ENCODE measurements at places on chromosomes 3 and 15.

DNA sequence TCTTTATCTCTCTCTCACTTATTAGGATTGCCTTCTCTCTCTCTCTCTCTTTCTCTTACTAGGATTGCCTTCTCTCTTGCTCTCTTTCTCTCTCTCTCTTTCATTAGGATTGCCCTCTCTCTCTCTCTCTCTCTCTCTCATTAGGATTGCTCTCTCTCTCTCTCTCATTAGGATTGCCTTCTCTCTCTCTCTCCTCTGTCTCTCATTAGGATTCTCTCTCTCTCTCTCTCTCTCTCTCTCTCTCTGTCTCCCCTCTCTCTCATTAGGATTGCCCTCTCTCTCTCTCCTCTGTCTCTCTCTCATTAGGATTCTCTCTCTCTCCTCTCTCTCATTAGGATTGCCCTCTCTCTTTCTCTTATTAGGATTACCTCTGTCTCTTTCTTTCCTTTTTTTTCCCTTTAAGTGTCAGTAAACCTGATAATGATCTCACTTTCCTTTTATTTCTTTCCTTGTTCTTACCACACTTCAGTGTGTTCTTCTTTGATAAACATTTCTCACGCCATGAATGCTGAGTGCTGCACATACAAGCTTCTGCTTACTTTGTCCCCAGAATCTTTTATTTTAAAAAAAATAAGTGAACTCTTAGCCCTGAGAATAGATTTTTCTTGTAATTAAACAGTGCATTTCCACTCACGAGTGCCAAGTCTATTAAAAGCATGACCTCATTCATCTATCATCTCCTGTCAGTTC is 243.4 kb upstream of the TBC1D5 start:
- no peak for DNase-seq

- no peak for DNase-seq
Measured at GRCh38 chr15:56530157-56530556, 65.2 kb upstream of the MNS1 start.

DNA sequence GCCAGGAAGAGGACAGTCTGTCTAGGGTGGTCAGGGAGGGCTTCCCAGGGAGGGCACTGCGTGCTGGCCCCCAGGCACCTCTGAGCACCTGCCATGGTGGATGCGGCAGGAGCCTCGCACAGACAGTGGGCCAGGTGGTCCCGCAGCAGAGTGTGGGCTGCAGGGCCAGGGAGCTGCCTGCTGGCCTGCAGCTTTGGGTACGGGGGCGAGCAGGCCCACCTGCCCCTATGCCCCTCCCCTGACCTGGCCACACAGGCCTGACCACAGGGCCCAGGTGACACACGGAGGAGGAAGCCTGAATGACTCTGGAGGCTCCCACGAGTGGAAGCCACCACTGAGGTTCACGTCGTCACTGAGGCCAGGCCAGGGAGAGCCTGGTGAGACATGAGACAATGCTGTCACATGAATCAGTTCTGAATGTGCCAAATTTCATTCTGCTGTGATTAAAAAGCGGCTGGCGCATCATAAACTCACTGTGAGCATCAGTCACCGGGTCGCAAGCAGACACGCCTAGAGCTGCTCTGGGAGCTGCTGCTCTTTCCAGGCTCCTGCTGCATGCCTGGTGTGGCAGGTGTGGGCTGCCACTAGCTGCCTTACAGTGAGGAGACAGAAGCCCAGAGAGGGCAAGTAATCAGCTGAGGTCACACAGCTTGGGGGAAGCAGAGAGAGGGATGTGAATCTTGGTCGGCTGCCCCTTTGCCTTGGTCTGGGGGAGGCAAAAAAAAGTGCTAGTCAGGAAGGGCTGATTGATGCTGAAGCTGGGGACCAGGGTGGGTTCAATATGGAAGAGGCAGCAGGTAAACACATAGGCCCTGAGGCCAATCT is 39.5 kb upstream of the IQSEC1 start:
- DNase-seq, result no peak

DNA sequence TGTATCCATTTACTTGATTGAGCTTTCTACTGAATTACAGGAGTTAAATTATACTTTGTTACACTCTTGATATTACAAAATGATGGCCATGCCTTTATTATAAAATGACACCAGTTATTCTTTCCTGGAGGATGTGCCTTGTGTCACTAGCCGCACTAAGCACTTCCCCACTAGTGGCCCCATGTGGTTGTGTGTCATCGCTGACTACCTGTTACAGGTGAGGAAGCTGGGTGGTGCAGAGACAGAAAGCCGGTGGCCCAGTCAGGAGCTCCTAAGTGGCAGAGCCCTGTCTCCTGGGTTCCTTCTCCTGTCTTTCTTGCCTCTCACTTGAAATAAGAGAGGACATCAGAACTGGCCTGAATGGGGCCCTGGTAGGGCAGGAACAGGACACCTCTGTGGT is 96.8 kb downstream of the IGF1R start:
- no peak for DNase-seq

GRCh38 chr3:80097674-80098073 is 329.9 kb upstream of the ROBO1 start:
- no peak for DNase-seq

- DNase-seq, result no peak
Measured at GRCh38 chr15:41862515-41863116, 24.0 kb downstream of the PLA2G4B start.

DNA sequence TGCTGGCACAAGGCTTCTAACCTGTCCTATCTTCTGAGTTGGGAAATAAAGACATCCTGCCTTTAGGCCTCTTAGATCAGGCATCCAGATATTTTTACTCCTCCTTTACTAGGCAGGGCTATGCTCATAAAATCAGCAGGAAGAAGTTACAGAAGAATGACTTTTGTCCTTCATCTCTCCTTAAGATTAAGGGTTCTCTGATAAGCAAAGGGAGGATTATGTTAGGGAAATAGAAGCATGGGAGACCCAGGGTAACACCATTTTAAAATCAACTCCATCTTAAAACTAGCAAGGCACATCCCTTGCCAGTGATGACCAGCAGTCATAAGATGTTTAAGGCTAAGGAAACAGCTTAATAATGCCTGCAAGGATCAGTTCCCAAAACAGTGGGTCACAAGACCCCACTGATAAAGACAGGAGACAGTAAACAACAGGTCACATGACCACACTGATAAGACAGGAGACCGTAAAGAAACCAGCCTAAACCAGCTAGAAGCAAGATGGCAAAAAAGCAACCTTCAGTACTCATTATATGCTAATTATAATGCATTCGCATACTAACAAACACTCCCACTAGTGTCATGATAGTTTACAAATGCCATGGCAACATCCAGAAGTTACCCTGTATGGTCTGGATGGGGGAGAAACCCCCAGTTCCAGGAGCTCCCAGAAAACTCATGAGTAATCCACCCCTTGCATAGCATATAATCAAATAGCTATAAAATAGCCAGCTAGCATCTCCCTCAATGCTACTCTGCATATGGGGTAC is 14.5 kb upstream of the EHHADH start:
- DNase-seq, result no peak

- DNase-seq, result no peak
Measured at GRCh38 chr3:3664935-3665334, 134.3 kb upstream of the LRRN1 start.
